ENCODE measurements at places on chromosomes 7 and 10.

DNA sequence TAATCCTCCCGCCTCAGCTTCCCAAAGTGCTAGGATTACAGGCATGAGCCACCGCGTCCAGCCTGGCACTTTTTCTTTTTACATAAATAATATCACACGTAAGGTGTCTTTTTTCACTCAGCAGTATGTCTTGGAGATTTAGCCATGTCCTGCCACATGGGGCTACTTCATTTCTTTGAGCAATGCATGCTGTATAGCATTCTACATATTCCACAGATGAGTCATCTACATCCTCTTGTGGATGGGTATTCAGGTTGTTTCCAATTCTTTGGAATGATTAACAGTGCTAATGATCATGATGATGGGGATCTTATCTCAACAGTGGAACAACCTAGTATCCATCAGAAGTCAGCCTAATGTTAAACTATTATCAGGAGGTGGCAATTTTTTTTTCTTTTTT, 50.8 kb downstream of the ZNF503 start:
- no peak for DNase-seq

GRCh38 chr10:113965683-113966082, 78.0 kb upstream of the ADRB1 start:
- DNase-seq: no peak

- DNase-seq: no peak
Observed at GRCh38 chr10:88670497-88670896, 6.3 kb downstream of the LIPF start.

DNA sequence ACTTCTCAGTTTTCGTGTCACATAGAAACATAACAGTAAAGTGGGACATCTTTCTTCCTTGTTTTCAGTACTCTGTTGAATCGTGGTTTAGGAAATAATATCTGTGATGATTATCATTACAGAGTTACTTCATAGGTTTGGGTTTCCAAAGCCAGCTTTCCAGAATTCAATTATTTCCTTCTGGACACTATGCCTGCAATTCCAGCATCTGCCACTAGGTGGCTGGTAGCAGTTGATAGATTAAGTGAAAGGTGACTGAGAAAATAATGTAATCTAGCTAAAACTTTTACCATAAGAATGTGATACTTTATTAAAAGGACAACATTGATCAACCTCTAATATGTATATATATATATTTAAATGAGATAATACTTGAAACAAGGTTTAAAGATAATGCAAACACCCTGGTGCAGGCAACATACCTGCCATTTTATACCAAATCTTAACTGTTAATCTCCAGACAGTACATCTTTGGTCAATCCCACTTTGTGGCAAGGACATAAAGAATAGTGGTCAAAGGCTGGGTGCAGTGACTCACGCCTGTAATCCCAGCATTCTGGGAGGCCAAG, 102.6 kb downstream of the SH3PXD2A start:
- no peak for DNase-seq

- DNase-seq: no peak
Observed at GRCh38 chr10:15821046-15821683, 39.1 kb downstream of the MINDY3 start.

DNA sequence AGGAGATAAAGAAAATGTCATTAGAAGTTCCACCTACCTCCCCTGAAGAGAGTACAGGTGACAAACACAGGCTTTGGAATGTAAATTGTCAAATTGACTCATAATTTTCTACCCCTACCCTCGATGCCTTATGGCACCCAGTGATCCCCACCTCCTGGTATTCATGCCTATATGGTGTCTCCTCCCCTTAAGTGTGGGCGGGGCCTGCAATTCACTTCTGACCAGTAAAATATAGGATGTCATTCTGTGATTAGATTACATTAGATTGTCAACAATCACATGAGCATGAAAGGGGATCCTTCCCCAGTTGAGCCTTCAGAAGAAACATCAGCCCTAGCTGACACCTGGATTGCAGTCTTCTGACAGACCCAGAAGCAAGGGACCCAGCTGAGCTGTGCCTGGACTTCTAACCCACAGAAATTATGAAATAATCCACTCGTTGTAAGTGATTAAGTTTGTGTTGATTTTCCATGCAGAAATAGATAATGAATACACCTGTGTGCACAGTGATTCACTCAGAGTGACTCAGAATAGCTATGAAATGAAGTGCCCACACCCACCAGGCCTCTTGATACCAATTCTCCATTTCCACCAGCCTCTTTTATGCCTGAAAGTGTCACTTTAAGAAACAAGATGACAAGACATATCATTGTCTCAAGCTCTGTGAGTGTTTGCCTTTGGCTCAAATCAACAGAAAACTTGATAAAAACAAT, 8.5 kb upstream of the SLC39A12 start:
- no peak for DNase-seq

- DNase-seq: no peak
Observed at GRCh38 chr10:73922864-73923133, 11.9 kb downstream of the PLAU start.

- DNase-seq: no peak
Observed at GRCh38 chr10:33571616-33572015, 237.1 kb upstream of the NRP1 start.

DNA sequence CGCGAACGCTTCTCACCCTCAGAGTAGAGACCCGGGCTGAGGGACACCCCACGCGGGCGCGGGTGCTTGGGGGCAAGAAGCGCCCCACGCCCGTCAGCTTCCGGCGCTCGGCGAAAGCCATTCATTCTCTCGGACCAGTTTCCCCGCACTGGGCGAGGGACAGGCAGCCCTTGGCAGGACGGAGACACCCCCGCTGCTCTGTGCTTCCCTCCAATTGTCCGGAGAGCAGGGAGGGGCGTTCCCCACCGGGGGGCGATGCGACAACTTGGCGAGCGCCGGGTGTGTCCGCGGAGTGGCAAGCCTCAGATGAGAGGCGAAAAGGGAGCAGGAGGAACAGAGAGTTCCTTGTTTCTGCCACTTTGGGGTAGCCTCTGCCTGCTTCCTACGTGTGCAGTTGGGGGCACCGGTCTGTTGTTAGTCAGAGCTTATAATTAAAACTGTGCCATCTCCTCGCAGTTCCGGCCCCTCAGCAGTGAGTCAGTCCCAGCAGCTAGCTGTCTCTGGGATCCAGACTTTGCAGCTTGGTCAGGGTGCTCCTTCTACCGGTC, 1.7 kb downstream of the GPR158 start:
- no peak for DNase-seq

DNA sequence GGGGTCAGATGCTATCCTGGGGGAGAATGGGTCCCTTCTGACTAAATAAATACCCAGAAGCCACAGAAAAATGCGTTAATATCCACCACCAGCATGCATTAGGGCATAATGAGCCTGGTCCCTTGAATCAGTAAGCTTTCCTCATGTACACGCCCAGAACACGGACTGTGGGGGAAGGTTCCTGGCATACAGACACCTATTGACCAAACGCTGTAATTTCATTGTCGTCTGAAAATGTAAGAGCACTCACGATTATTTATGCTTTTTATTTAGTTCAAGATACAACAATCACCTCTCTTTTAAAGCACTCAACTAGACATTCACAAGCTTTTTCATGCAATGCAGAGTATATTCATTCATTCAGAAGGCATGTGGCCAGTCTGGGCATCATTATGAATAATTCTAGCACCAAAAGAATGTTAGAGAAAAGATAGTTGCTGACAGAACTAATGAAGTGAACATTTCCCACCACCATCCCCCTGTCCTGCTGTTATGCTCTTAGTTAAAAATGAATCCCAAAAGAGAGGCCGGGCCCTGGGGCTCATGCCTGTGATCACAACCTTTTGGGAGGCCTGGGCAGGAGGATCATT, 101.0 kb downstream of the SVIL start:
- DNase-seq: no peak

DNA sequence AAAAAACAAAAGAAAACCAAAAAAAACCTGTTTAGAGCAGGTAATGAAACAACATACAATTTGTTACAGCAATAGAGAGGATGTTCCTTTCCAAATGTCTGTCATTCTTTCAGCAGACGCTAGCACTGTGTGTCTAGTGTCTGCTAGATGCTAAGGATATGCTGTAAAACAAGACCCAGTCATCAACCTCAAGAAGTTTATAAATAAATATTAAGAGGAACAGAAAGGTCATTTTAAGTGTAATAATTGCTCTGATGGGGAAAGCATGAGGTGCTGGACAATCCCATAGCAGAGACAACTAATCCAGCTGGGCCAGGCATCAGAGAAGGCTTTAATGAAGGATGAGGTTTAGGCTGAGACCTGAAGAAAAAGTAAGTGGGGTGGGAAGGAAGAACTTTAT, 23.3 kb upstream of the ASCC1 start:
- no peak for DNase-seq

DNA sequence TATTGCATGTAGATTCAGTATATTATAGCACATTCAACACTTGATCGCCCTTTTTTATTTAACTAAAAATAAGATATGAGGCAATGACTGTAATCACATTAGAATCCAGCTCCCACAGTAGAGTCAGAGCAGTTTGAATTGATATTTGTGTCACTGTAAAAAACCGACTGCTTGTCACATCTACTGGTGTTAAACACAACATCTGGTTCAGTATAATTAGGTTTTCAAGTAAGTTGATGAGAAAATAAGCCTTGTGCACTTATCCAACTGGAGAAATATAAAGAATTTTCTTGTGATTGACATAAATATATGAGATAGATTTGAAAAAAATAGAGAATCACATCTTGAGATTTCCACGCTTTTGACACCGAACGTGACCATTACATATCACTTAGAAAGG, 69.0 kb downstream of the CHRM2 start:
- DNase-seq: no peak

DNA sequence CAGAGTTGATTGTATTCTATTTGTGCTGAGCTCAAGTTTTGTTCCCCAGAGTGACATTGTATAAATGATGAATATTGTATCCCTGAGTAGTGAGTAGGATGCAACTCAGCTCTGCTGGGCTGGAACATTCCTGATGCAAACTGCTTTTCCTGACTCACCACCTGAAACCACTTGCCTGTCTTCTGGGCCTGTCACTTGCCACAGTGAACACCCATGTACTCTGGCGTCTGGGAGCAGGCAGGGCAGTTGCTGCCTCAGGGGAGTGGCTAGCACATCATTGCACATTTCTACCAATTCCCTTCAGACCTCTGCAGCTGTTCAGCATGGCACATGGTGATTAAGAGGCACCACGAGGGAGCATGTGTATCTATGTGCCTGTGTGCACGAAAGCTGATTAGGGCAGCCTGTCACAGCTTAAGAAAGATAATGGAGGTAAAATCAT, 157.3 kb downstream of the SND1 start:
- no peak for DNase-seq

DNA sequence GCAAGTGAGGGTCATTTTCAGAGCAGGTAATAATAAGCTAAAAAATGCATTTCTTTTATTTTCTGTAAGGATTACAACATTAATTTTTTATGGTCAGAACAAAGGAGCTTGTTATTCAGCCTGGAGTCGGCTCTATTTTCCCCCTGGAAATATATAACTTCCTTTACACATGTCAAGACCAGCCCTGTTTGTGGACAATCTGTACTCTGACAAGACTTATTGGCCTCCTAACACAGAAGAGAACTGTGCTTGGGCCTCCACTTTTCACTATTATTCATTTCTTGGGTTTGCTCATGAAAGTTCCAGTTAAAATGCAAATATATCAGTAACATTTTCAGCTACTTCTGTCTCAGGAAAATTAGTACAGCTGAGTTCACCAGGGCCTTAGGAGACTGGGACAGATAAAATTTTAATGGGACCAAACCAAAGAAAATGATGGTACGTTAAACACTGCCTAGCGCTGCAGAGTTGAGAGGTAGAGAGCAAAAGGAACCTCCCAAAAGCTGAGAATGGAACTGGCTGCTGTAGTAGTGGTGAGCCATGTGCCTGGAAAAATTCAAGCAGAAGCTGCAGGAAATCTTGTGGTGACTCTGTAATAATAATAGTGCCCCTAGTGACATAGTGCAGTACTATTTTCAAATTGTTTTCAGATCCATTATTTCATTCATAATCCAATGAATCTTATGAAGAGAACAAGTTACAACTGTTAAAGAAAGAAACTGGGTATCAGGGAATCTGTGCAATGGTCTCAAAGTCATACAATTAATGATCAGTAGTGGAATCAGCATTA, 227.2 kb upstream of the KIAA1217 start:
- DNase-seq: no peak

DNA sequence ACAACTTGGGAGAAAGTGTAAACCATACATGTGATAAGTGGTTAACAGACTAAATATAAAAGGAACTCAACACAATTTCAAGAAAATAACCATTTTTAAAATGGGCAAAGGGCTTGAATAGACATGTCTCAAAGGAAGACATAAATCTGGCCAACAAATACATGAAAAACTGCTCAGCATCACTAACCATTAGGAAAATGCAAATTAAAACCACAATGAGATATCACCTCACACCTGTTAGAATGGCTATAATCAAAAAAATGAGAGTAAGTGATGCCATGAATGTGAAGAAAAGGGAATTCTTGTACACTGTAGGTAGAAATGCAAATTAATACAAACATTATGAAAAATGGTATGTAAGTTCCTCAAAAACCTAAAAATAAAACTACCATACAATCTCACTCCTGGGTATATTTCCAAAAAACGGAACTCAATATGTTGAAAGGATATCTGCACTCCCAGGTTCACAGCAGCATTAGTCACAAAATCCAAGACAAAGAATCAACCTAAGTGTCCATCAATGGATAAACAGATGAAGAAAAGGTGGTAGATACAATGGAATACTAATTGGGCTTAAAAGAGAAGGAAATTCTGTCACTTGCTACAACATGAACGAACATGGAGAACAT, 5.6 kb downstream of the SNX13 start:
- no peak for DNase-seq

GRCh38 chr10:84540617-84541288, 212.4 kb downstream of the CCSER2 start:
- DNase-seq: peak; percentile 11

DNA sequence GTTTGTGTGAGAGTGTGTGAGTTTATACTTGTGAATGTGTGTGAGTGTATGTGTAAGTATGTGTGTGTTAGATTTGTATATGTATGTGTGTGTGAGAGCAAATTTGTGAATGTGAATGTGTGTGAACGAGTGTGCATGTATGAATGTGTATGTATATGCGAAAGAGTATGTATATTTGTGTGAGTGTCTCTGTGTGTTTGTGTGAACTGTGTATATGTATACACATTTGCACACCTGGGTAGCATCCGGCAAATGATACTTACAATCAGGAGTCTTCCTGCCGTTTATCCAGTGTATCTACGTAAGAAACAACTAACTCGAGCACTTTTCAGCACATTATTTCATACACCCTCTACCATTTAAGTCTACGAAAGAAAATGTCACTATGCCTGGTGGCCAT, 487.4 kb downstream of the TNS3 start:
- no peak for DNase-seq

Data from T-helper 22 cell (primary cell).